ENCODE measurements at places on chromosomes 12 and 14.

DNA sequence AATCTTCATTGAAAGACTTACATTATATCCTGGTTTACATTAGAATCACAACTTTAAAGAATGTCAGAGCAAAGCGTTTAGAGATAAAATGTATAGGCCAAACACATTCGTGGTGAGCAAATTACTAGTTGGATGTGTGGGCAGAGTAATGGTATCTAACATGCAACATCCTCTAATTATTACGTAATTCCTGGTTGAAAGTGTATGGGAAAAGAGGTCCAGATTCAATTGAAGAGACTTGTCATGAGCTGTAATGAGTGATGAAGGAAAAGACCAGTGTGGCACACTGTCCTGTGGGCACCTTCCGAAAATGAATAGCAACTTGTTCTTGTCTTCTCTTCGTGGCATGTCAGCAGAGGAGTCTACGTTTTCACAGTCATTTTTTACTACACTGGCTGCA is 192.8 kb downstream of the LRIG3 start:
- DNase-seq: no peak
- H3K4me3 ChIP-seq: no peak overlapping the region
- no peak overlapping the region for H3K27ac ChIP-seq
- no peaks in the 10 kb centered on the region for H3K27me3 ChIP-seq
- H3K36me3 ChIP-seq: no peaks in the 10 kb centered on the region

- H3K36me3 ChIP-seq: no peaks in the 10 kb centered on the region
- H3K4me1 ChIP-seq: no peaks in the 10 kb centered on the region
These were observed 10.2 kb downstream of the SYNE2 start for GRCh38 chr14:63863004-63863403.

DNA sequence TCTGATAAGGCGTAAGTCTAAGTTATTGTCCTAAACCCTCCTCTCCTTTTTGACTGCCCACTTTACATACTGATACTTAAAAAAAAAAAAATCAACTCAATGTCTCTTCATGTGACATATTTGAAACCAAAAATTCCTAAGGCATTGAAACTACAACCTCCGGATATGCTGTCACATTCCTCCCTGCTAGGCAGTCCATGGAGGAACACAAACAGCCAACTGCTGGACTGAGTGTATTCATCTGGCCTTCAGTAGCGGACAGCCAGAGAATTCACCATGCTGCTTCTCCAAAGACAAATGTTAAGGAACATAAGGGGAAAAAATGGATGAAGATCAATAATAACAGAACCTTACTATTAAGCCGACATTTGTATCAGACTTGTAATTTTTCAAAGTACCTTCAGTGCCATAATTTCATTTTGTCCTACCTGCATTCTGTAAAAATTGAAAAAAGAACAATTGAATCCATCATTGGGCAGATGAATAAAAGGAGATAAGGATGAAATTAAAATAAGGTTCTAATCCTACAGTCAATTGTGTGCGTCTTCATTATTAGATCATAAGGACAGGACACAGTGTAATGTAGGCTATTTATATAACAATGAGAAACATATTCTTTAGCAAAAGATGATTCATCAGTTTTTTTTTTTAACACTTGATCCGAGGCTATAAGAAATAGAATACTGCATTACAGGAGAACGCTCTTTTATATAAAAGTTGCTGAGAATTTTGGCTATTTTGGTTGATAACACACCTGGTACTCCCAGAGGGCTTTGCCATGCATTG is 12.2 kb downstream of the RERG start:
- peaks cover 2% of the 10 kb centered on the region for H3K4me1 ChIP-seq
- no peak overlapping the region for H3K4me3 ChIP-seq
- no peaks in the 10 kb centered on the region for H3K36me3 ChIP-seq
- no peak overlapping the region for H3K27ac ChIP-seq
- H3K27me3 ChIP-seq: no peaks in the 10 kb centered on the region

- no peak for DNase-seq
- no peak overlapping the region for H3K4me3 ChIP-seq
- H3K27ac ChIP-seq: no peak overlapping the region
- H3K27me3 ChIP-seq: no peaks in the 10 kb centered on the region
- H3K4me1 ChIP-seq: peaks cover 15% of the 10 kb centered on the region
These were observed 3.5 kb downstream of the TAC3 start for GRCh38 chr12:57012600-57013465.

GRCh38 chr12:130362060-130362459 is 24.4 kb downstream of the PIWIL1 start:
- H3K4me1 ChIP-seq: no peaks in the 10 kb centered on the region
- H3K36me3 ChIP-seq: no peaks in the 10 kb centered on the region
- H3K27me3 ChIP-seq: no peaks in the 10 kb centered on the region
- H3K4me3 ChIP-seq: no peak overlapping the region
- no peak overlapping the region for H3K27ac ChIP-seq
- no peak for DNase-seq

DNA sequence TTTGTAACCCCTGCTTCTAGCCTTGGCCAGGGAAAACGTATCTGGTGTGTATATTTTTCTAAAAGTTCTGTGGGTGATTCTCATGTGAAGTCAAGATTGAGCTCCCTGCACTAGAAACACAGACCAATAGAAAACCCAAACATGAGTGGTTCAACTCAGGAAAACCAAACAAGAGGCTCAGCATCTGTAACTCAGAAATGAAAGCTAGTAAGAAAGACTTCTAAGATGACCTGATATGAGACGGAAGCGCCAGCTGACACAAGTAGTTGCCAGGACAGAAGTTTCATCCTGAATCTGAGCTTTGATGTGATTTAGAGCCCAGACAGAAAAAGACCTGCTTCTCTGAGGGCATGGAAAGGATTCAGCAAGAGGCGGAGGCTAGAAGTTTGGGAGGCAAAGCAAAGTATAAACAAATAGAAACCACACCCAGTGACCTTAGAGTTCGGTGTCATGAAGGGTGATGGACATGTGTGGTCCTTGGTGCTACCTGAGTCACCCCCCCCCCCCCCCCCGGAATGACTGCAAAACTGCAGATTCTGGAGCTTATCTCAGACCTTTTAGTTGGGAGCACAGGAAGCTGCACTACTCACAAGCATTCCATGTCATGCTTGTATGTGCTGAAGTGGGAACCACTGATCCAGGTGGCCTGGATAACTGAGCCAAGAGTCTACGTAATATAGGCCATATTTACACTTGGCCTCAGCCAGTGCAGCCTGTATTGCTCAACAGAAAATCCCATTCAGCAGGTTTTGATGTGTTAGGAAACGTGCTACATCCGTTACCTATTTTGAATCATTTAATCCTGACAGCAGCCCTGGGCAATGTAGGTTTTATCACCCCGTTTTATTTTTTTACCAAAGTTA is 191.3 kb downstream of the ANO6 start:
- H3K27me3 ChIP-seq: no peaks in the 10 kb centered on the region
- H3K4me3 ChIP-seq: no peak overlapping the region
- peaks cover 25% of the 10 kb centered on the region for H3K36me3 ChIP-seq
- no peak overlapping the region for H3K27ac ChIP-seq
- H3K4me1 ChIP-seq: no peaks in the 10 kb centered on the region

Measured in H1 (cell line).